ENCODE measurements at places on chromosomes 16 and 17.
A peak's percentile ranks its signal among the peaks of the same experiment; 100 is the strongest.

- no peak for DNase-seq
Observed at GRCh38 chr17:12094336-12094735, 73.7 kb downstream of the MAP2K4 start.

DNA sequence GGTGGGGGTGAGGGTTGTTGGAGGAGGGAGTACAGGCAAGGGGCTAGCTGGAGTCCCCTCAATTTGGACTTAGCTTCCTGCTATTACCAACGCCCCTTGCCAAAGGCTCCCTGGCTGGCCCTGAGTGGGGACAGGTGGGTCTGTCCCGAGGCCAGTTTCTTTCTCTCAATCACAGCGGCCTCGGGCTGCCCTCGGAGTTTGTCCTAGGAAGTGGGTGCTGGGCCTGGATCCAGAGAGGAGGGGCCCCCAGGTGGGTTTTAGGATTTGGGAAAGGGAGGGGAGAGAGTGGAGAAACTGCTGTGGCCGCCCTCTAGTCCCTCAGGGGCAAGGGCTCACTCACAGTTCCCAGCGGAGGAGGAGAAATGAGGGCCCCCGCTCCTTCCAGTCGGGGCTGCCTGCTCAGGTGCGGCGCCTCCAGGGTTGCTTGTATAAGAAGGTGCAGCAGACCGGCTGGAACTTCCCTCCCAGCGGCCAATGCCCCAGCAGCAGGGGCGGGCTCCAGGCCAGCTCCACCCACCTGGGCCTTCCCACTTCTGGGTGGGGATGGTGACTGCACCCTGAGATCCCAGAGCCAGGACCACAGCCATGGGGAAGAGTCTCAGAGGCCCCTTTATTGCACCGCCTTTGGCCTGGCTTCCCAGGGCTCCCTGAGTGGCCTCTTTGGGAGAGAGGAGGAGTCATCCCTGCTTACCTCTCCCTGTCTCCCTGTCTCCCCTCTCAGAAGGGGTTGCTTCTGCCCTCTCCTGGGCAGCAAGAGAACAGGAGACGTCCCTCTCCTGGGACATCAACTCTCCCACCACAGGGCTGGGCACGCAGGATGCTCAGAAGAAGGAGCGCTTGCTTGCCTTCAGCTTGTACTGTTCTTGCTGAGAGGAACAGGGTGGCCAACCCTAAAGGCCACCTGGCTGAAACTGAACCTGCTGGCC lies 112.0 kb upstream of the SMURF2 start:
- no peak for DNase-seq

DNA sequence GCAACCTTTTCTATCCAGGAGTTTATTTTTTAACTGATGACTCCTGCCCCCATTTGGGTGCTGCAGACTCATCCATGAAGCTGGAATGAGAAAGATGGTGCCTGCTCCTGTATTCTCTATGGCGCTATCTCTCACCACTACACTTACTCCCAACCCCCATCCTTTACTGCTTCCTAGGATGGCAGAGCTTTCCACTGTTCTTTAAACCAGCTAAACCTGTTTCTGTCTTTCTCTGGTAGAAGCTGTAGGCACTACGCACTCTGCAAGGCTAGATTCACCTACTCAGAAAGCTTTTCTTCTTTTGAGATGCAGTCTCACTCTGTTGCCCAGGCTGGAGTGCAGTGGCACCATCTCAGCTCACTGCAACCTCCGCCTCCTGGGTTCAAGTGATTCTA lies 47.0 kb downstream of the ADAMTS18 start:
- no peak for DNase-seq

GRCh38 chr16:74874123-74874522 lies 99.5 kb upstream of the FA2H start:
- DNase-seq, result no peak

GRCh38 chr16:59688006-59688405 lies 953.9 kb upstream of the GOT2 start:
- no peak for DNase-seq

- DNase-seq, result no peak
Observed at GRCh38 chr16:79792076-79792475, 191.5 kb upstream of the MAF start.

GRCh38 chr16:1428511-1428910 lies 2.4 kb upstream of the PERCC1 start:
- DNase-seq, result peak; percentile 43

GRCh38 chr16:87657621-87658192 lies 55.4 kb downstream of the JPH3 start:
- DNase-seq, result peak; percentile 63

DNA sequence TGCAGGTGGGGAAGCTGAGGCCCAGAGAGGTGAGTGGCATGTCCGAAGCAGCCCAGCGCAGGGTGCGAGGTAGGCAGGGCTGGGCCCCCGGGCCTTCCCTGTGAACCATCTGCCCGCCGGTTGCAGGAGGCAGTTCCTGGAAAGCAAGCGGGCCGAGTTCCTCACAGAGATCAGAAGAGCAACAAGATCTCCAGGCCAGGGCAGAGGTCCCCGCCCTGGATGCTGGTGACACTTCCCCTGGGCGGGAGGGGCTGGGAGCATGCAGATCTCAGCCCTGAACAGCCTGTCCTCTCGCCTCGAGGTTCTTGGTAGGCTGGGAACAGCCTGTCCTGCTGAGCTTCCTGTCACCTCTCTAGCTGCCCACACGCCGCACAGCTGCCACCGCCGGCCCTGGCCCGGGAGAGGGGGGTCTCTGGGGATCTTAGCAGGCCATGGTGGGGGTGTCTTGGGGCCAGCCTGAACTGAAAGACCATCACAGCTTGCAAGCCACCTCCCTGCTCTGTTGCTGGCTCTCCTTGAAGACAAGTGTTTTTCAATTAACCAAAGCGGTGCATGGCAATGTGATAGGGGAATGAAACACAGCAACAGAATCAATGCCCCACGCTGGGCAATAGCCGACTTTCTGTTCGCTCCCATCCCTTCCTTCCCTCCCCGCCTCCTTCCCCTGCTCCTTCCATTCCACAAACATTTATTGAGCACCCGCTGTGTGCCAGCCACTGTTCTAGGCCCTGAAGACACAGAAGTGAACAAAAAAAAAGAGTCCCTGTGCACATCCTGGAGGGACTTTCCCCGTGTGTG lies 31.7 kb downstream of the SOCS1 start:
- peak; percentile 85 for DNase-seq

- DNase-seq, result no peak
Observed at GRCh38 chr17:32152130-32152529, 9.8 kb downstream of the RHOT1 start.

DNA sequence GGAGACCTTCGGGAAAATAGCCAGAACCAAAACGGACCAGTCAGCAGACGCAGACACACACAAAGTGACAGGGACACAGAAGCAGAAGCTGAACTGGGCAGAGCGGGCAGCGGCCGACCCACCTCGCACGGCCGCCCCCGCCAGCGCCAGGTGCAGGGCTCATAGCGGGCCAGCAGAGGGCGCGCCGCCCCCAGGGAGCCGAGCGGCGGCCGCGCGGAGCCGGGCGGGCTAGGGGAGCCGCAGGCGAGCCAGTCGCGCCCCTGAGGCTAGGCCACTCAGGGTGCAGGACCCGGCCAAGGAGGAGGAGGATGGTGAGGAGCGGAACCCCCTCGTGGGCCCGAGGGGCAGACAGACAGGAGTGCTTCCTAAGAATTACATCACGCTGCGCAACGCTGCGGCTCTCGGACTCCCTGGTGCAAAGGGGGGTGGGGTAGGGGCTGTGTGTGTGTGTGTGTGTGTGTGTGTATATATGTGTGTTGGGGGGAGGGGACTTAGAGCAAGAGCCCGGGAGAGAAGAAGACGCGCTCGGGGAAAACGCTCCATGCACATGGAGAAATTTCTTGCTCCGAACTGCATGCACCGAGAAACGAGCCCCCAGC lies 913 bp upstream of the NOG start:
- peak; percentile 51 for DNase-seq

GRCh38 chr17:1762901-1763898 lies 1.3 kb downstream of the SERPINF1 start:
- DNase-seq, result no peak

- peak; percentile 17 for DNase-seq
Observed at GRCh38 chr17:76678330-76678729, 32.4 kb downstream of the MXRA7 start.

GRCh38 chr17:57747221-57748017 lies 2.3 kb upstream of the CCDC182 start:
- DNase-seq, result peak; percentile 59

- no peak for DNase-seq
Observed at GRCh38 chr17:59893676-59894100, 767 bp downstream of the RPS6KB1 start.

- DNase-seq, result no peak
Observed at GRCh38 chr16:15803618-15804017, 53.2 kb downstream of the MYH11 start.

GRCh38 chr16:72036098-72036497 lies 18.2 kb upstream of the HP start:
- DNase-seq, result no peak

- peak; percentile 35 for DNase-seq
Observed at GRCh38 chr17:5820721-5821456, 236.6 kb upstream of the NLRP1 start.

DNA sequence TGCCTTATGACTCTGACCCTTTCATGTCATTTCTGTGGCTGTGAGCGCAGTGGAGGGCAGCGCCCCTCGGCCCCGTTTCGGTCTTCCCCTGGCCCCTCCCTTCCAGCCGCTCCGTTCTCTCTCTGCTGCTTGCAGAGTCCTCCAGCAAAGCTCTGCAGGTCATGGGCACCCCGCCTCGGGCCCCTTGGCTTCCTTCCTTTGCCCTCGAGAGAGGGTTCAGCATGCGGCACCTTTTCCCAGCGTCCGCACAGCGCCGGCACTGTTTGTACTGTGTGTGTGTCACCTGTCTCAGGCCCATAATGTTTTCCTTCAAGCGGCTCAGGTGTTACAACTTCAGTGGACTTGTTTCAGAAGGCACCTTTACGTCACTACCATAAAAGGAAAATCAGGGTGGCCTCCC lies 98.5 kb downstream of the RAP1GAP2 start:
- DNase-seq, result no peak

DNA sequence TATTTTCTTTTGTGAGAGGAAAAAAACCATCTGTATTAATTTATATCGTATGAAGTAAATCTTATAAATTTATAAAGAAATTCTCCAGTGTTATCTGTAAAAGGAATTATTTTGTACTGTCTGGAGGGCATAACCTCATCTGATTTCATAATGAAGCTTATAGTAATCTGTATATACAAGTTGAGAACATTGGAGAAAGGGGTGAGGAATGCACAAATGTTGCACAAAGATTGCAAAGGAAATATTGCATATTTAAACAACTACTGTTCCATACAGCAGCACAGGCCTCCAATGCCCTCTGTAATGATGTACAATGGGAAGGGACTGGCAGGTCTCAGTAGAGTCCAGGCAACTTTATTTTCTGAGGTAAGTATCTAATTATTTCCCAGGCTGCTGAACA lies 50.8 kb upstream of the KCNJ16 start:
- no peak for DNase-seq

DNA sequence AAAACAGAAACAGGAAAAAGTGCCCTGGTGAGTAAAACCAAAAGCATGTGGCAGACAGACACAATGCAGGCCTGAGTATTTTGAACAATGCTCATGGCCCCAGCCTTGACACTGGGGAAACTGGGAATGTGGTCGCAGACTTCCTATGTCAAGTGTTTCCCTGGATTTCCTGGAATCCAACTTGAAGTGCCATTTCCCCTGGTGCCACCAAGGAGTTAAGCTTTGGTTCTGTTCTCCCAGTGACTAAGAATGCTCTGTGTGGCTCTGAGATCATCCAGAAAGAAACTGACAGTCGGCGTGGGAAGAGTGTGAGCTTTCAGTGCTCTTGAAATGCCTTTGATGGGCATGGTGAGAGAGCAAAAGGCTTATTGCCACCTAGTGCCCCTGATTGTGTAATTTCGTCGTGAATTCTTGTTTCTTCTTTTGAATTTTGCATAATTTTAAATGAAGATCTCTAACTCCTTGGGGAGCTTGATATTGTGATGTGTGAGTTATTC lies 96.0 kb downstream of the YPEL2 start:
- DNase-seq, result peak; percentile 77

DNA sequence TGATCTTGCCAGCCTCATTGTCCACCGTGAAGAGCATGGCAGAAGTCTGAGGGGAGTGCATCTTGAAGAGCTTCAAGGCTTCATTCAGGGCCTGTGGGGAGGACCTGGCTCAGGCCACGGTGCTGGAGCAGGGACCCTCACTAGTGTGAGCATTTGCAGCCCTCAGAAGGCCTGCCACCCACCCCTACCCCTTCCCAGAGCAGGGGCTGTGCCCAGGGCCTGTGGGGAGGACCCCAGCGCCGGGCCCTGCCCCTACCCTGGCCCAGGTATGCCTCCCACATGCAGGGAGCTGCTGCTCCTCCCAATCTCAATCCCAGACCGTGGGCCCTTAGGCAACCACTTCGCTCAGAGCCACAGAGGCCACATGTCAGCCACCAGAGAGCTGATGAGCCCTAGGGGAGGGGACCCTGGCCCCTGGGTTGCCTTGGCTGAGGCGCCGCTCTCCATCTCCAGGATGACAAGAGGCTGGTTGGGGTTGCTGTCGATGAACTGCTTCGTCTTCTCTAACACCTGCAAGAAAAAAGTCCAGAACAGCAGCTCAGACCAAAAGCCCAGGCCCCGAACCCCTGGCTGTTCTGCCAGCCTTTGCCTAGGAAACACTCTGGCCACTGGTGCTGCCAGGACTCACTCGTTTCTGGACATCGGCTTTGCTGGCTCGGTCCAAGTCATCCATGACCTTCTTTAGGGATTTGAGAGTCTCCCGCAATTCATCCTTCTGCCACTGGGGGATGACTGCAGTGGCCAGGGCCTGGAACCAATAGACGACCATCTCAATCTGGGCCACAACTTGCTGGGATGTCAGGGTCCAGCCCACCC lies 1.8 kb upstream of the EXOSC6 start:
- peak; percentile 39 for DNase-seq

- no peak for DNase-seq
Observed at GRCh38 chr16:53888222-53888621, 184.3 kb downstream of the FTO start.

DNA sequence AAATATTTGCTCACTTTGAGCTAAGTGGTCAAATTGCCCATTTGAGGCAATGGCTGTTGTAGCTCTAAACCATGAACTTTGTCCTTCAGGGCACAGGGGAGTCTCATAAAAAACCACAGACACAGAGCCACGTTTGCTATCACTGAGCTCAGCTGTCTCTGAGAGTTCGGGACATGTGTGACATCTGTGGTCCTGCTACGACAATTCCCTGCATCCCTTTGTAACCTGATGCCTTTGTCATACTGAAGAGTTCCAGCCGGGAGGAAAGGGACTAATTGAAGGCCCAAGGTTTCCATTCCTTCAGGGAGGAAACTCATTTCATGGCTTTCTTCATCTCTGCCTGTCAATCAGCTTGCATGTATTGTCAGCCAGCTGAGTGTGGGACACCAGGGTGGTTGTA lies 599.4 kb upstream of the CDH5 start:
- no peak for DNase-seq

DNA sequence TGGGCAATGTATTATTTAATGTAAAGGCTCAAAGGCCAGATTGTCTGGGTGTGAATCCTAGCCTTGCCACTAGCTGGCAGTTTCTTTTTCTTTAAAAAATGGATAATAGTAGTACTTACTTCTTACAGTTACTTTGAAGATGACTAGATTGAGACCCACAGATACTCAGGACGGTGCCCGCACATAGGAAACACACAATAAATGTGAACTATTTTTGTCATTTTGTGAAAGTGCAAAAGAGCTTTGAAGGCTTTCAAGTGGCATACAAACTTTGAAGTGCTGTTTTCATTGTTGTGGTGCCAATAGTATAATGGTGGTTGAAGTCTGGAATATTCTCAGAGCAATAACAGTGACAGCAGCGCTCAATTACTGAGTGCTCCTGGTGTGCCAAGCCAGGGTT lies 63.6 kb downstream of the OTOA start:
- DNase-seq, result no peak

GRCh38 chr17:37373530-37374159 lies 2.1 kb upstream of the C17orf78 start:
- peak; percentile 85 for DNase-seq

- DNase-seq, result no peak
Observed at GRCh38 chr17:48704361-48705248, 17.7 kb downstream of the PRAC1 start.
